ENCODE measurements at places on chromosomes 13 and 19.

DNA sequence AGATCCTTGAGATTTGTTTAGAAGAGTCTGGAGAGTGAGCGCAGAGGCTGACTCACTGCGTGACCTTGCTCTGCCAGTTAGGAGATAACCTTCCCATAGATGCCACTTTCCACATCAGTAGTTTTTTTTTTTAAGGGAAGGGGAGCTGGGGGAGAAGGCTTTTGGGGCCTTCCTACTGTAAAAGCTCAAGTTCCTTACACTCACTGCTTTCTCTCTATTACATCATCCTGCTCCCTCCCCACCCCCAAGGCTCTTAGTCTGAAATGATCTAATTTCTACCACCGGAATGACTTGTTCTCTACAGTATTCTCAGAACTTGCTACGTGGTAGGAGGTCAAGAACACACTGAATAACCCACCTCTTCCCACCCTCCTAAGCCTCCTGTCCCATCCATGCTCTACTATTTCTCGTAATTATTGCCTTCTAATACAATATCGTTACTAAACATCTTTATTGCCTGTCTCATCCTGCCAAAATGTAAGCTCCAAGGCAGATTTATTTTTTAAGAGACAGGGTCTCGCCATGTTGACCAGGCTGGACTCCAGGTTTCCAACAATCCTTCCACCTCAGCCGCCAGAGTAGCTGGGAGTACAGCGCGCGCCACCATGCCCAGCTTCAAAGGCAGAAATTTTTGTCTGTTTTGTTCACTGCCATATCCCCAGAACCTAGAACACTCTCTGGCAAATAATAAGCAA lies 1.2 kb downstream of the LONP1 start:
- DNase-seq, result no peak

- no peak for DNase-seq
Observed at GRCh38 chr13:80374444-80374843, 33.5 kb upstream of the SPRY2 start.

DNA sequence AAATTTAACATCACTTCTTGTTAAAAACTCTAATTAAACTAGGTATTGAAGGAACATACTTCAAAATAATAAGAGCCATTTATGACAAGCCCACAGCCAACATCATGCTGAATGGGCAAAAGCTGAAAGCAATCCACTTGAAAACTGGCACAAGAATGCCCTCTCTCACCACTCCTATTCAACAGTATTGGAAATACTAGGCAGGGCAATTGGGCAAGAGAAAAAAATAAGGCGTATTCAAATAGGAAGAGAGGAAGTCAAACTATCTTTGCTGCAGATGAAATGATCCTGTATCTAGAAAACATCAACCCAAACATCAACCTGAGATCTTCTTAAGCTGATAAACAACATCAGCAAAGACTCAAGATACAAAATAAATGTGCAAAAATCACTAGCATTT lies 15.6 kb upstream of the LILRB1 start:
- DNase-seq, result no peak

DNA sequence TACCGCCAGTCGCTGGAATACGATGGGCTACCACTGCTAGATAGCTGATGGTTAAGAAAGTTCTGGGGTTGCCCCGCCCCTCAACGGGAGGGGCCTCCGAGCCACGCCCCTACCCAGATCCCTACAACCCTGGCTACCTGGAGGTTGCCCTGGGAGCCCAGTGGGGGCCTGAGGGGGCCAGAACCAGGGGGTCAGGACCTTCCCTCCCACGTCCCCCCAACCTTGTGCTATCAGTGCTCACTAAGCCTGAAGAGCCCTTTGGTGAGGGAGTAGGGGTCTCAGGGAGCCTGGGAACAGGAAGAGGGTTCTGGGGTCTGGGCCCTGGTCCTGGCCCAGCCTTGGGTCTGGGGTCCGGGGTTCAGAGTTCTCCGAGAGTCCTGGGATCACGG lies 8.9 kb downstream of the OCEL1 start:
- DNase-seq, result peak; percentile 34

GRCh38 chr13:50133358-50133953 lies 118.2 kb downstream of the KCNRG start:
- no peak for DNase-seq

GRCh38 chr13:26568132-26568815 lies 10.8 kb downstream of the WASF3 start:
- DNase-seq, result no peak

DNA sequence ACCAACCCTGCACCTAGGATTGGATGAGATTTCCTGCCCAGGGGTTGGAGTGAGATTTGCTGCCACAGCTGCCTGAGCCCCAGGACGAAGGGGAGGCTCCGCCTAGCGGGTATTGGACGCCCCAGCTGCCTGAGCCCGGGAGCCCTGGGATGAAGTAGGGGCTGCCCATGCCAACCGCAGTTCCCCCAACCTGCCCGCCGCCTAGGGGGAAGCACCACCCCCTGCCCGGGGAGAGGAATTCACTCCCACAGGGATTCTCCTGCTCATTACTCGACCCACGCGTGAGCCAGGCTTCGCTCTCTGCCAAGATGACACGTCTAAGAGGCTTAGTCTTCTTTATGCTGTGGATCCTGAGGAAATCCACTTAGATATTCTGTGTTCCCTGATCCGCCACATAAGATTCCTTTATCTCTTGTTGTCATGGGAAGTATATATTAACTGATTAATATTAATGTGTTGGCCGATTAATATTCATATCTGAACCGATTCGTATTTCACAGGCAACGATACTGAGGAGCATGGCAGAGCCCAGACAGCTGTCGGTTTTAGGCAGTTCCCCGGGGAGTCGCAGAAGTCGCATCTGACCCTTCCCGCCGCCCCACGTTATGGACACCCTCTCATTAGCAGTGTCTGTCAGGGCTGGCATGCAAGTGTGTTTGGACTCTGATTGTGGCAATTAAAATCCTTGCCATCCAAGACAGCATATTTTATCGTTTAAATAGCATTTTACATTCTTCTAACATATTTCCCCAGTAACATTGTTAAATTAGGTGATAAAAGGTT lies 44.5 kb upstream of the KCTD15 start:
- no peak for DNase-seq

DNA sequence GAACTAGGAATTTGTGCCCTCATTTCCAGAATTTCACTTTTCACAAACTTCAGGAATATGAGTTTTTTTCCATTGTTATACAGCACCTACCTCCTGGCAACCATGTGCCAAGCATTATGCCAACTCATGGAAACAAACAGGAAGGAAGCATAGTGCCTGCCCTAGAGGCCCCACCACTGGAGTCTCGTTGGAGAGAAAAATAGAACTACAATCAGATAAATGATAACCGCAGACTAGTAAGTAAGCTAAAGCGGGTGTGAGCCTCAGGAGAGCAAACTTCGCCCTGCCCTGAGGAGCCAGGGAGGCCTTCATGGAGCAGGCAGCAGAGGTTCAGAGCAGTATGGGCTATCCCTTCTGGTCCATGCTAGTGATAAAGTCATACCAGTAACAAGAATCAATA lies 75.9 kb downstream of the FRY start:
- no peak for DNase-seq

DNA sequence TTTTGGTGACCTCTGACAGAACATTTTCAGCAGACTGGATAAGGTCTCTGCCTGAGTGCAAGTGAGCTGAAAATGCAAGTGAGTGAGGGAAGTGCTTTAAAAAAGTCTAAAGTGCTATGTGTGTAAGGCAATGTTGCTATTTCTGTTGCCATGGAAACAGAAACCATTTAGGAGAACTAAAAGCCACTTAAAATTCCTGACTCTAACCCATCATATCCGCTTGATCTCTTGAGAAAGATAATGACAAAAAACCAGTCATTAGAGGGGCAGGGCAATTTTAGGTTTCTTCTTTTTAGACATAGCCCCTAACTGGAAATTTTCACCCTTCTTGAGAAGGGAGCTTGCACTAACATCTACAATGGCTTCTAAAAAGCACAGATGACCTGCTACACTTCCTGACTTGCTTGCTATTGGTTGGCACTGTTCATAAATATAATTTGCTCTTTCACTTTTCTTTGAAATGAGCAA lies at the start of gene CYSLTR2:
CYSLTR2 (plus strand) TSS at position 458 of the 468 bp plus-strand sequence. CDS start 52,889 bp downstream, outside the sequence.
- DNase-seq, result peak; percentile 86

DNA sequence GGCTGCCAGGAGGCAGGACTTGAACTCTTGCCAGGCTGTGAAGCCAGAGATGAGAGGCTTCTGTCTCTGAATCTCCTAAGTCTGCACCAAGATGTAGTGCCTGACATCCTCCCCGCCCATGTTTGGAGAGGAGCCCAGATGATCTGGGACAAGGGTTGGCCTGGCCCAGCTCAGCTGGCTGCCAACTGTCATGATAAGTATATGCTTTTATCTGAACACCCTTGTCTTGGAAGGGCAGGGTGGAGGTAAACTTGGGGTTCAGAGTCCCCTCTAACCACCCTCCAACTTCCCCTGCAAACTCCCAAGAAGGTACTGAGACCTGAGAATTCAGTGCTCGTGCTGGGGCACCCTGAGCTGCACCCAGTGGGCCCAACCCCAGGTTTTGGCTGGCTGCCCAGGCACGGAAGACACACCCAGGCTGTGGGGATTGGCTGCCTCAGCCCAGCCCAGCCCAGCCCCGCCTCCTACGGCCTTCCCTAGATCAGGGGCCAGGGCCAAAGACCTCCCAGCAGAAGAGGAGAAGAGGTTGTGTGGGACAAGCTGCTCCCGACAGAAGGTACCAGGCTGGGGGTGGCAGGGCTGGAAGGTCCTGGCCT lies at the start of gene CYP4F12:
CYP4F12 (plus strand) TSS at position 508 of the 596 bp plus-strand sequence. CDS start 443 bp downstream, outside the sequence.
- peak; percentile 12 for DNase-seq

- no peak for DNase-seq
Observed at GRCh38 chr19:7856679-7857663, 17.2 kb downstream of the PRR36 start.

GRCh38 chr13:94056362-94056990 lies 423.0 kb downstream of the DCT start:
- DNase-seq, result no peak

- DNase-seq, result no peak
Observed at GRCh38 chr19:34979819-34980640, 16.0 kb upstream of the ZNF792 start.

Data from central memory CD4-positive, alpha-beta T cell (primary cell).